ENCODE measurements at places on chromosomes 16 and 17. TPM values are rescaled to one million over a fixed set of nuclear protein-coding genes. Genes with fewer than 3 reads are reported as not detected.

The GPT2 gene
- total RNA-seq = 5.4 TPM

- H3K27ac ChIP-seq = peak overlapping the region; percentile 97
- H3K4me3 ChIP-seq = peak overlapping the region; percentile 89
- H3K27me3 ChIP-seq = peaks cover 3% of the 10 kb centered on the region
- peaks cover 38% of the 10 kb centered on the region for H3K36me3 ChIP-seq
- peak; percentile 84 for DNase-seq
These were observed 1.9 kb downstream of the TSEN54 start for GRCh38 chr17:75518201-75518600.

- no peak for DNase-seq
- peak overlapping the region; percentile 77 for H3K27ac ChIP-seq
- H3K27me3 ChIP-seq = peaks cover 65% of the 10 kb centered on the region
- peaks cover 2% of the 10 kb centered on the region for H3K36me3 ChIP-seq
These were observed 2.9 kb upstream of the FOXF1 start for GRCh38 chr16:86507173-86508027.

The LRRC37A gene
- total RNA-seq = 2.7 TPM

DNA sequence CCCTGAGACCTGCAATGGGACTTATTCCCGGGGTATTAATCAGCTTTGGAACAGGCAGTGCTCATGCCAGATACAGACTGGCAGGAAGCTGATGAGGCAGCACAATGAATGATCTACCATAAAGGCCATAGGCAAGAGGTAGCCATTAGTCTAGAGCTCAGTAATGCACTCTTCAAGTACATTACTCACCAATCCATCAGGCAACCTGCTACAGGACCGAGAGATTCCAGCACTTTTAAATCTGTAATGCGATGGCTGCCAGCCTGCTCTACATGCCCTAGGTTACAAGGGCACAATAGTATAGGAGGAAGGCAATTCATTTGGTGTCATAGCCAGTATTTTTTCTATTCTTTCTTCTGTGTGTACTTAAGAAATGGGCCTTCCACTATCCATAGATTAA, 217.8 kb upstream of the PMFBP1 start:
- H3K4me3 ChIP-seq = no peak overlapping the region
- no peaks in the 10 kb centered on the region for H3K4me1 ChIP-seq

The LAT gene
- total RNA-seq = 288 TPM

DNA sequence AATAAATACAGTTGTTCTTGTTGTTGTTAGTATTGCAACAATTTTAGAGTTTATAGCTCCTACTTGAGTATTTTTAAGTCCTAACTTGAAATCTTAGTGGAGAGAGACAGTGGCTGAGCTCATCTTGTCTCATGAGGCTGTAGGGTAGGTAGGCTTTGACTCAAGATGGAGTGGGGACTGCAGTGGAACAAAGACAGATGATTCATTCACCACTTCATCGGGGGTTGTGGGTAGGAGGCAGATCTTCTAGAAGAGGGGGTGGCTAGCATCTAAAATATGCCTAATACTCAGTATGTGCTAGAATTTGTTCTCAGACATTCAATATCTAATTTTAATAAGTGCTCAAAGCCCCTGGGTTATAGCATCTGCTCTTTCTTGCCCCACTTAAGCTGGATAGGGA, 13.1 kb upstream of the MMD start:
- peaks cover 14% of the 10 kb centered on the region for H3K27me3 ChIP-seq
- H3K27ac ChIP-seq = no peak overlapping the region
- H3K4me1 ChIP-seq = peaks cover 11% of the 10 kb centered on the region
- no peak overlapping the region for H3K4me3 ChIP-seq
